ENCODE measurements at places on chromosomes 2 and 18.

GRCh38 chr2:199734011-199734410, 117.0 kb downstream of the FTCDNL1 start:
- DNase-seq, result no peak

GRCh38 chr2:15367715-15368114, 193.4 kb downstream of the NBAS start:
- DNase-seq, result no peak

- DNase-seq, result no peak
Observed at GRCh38 chr2:149423630-149424029, 93.2 kb downstream of the LYPD6 start.

- DNase-seq, result no peak
Observed at GRCh38 chr2:217656316-217656715, 346.5 kb downstream of the TNS1 start.

- DNase-seq, result no peak
Observed at GRCh38 chr2:171225302-171225980, 64.7 kb upstream of the TLK1 start.

DNA sequence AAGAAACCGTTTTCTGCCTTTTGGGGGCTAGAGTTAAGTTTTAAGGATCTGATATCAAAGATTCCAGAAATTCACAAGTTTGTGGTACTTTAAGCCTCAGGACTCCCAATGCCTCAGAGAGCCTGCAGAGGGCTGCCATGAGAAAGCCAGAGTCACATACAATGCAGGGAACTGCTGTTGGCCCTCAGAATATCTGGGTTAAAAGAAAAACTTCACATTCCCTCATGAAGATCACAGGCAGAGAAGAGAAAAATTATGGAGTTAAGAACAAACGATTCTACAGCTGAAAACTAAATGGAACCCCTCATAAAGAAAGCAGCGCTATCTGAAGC, 39.5 kb downstream of the HDAC4 start:
- no peak for DNase-seq

DNA sequence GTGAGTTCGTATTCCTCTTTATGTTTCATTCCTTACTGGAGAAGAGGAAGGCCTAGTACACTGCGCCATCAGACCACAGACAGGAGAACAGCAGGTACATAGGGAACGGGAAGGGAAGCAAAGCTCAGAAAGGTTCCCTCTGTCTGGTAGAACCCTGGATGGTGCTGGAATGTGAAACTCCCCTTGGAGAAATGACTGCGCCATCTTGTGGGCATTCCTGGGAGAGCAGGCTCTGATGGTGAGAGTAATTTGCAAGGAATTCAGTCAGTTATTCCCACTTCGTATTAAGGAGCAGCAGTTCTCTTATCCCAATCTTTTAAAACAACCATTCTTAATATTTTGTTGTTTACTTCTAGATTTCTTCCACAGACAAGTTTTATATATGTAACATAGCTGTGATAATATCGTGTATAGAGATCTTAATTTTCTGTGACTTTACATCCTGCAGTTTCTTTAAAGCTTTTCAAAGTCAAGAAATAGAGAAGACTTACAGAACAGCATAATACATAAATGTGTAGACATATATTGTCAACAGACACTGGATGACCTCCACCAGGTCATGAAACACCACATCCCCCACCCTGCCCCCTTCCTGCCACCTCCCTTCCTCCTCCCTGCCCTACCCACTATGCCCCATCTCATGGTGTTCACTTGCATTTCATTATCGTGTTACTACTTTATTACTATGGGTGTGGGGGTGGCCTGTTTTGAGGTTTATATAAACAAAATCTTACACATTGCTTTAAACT, 83.9 kb downstream of the ARHGEF4 start:
- peak; percentile 38 for DNase-seq

DNA sequence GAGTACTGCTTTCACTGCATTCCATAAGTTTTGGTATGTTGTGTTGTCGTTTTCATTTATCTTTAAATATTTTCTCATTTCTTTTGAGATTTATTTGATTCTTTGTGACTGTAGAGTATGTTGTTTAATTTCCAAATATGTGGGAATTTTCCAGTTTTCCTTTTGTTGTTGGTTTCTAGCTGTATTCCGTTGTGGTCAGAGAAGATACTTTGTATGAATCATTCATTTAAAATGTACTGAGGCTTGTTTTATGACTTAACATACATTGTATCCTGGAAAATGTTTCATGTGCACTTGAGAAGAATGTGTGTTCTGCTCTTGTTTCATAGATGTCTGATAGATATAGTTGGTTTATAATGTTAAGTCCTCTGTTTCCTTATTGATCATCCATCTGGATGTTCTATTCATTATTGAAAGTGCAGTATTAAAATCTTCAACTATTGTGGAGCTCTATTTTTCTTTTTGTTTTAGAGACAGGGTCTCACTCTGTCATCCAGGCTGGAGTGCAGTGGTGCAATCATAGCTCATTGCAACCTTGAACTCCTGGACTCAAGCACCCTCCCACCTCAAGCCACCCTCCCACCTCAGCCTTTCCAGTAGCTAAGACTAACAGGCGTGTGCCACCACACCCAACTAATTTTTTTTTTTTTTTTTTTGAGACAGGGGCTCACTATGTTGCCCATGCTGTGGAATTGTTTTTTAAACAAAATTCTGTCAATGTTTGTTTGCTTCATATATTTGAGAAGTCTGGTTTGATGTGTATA, 96.8 kb downstream of the TAF4B start:
- DNase-seq, result no peak

DNA sequence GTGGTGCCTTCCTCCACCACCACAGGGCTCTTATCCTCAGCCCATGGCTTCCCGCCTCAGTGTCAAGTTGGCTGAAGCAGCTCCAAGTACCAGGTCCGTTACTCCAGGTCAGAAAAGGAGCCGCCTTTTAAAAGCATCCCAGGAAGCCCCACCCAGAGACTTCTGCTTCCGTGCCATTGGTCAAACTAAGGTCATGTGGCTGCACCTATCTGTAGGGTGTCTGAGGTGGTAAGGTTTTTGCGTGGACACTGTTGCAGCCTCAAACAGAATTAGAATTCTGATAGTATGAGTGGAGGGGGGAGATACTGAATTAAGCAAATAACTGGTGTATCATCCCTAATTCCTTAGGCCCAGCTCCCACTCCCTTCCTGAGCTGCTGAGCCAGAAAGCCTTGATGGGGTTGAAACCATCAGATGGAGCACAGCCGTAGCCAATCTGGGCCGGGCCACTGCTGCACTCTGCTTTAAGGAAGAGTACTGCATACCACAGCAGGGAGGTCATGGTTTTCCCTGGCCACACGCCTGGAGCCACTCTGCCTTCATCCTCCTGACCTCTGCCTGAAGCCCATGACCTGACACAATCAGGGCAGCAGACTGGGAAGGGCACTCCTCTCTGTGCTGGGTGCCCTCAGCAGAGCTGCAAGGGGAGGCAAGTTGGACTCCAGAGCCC, 8.4 kb downstream of the TMEM247 start:
- no peak for DNase-seq

GRCh38 chr2:18301421-18302139, 258.9 kb downstream of the RDH14 start:
- no peak for DNase-seq

DNA sequence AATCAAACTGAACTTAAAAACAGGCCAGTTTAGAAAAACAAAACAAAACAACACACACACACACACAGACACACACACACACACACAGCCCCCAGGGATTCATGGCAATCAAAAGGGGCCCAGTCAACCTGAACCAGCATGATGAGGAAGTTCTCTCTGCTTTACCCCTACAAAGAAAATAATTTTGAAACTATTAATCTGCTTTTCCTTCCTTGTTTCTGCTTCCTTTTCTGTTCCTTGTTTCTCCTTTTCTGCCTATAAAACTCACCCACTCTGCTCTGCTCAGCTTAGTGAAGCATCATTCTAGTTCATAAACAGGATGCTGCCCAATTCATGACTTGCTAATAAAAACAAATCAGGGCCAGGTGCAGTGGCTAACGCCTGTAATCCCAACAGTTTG, 203.1 kb downstream of the RAB3GAP1 start:
- DNase-seq, result peak; percentile 87

- DNase-seq, result no peak
Observed at GRCh38 chr2:102252236-102252635, 59.1 kb upstream of the IL1RL1 start.

DNA sequence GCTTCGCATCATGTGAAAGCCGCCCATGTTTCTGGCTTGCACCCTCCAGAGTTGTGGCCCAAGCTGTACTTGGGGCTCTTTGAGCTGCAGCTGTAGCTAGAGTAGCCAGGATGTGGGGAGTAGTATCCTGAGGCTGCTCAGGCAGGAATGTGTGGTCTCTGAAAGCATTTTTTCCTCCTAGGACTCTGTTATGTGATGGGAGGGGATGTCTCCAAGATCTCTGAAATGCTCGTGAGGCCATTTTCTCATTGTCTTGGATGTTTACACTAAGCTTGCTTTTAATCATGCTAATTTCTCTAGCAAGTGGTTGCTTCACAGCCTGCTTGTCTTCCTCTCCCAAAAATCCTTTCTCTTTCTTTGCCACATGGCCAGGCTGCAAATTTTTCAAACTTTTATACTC, 687.6 kb downstream of the DCDC2C start:
- no peak for DNase-seq

GRCh38 chr2:215189393-215189792, 51.0 kb upstream of the ABCA12 start:
- no peak for DNase-seq

GRCh38 chr2:104850361-104851290, 3.3 kb upstream of the POU3F3 start:
- no peak for DNase-seq

GRCh38 chr2:117065912-117066311, 748.6 kb upstream of the DDX18 start:
- DNase-seq, result no peak

DNA sequence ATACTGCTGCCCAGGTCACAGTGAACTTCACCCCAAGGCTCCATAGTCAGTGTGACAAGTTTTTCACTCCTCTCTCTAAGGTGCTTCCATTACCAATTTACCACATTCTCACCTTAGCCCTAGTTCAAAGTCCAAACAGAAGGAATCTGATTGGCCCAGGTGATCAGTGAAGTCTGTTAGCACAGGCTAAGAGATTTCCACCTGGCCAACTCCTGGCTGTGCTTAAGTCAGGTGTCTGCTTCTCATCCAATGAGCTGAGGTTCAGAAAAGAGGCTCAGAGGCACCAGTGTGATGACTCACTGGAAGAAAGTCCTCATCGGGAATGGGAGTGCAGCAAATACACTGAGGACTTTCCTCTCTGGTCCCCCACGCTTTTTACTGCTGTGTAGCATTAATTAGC, 164.4 kb upstream of the MGAT5 start:
- DNase-seq, result no peak

DNA sequence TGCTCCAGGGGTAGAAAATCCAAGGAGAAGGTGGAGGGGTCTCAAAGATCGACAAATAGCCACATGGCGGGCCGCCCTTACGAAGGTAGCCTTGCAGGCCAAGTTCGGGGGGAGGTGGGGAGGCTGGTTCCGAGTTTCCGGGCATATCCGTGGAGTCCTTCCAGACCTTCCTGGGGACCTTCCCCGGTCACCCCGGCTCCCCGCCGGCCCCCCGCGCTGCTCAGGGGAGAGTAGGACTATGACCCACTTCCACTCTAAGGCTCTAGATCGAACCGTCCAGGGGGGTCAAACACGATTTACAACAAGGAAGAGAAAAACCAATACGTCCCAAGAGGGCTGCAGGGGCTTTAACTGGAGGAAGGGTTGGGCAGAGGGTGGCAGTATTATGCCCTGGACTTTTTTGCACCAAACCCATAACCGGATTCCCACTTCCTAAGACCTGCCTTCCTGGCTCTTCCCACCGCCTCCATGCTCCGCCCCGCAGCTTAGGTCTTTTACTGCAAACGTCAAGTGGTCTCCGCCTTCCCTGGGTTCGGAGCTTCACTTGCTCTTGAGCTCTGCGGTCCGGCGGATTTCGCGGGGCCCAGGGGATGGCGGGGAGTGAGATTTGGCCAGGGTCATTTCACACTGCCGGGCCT, 779 bp upstream of the LYPD6 start:
- DNase-seq, result no peak

- no peak for DNase-seq
Observed at GRCh38 chr18:68992719-68993482, 195.0 kb downstream of the CCDC102B start.

DNA sequence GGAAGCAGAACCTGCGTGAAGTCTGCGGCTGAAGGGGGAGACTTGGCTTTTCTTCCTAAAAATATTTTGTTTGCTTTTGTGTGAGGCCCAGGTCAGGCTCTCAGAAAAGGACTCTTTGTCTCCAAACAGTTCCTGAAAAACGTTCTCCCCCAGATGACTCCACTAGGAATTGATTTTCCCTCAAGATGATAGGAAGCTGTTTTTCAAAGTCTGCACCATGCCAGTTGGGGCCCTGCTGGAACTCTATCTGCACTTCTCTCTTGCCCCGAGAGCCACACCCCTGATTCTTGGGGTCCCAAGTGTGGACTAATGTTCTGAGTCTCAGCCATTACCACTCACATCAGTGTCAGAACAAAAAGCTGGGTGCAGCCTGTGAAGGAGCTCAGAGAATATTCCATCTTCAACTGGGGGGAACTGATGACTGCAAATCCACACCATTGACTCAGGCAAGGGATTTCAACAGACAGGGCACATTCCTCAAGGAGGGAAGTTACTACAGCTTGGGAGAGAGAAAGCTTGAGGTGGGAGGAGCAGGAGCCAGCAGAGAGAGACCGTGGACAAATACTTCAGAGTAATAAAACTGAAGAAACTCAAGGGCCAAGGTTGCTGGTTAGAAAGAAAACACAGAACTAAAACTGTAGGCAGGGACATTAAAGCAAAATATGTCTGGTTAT, 768.3 kb downstream of the RNF144A start:
- no peak for DNase-seq

DNA sequence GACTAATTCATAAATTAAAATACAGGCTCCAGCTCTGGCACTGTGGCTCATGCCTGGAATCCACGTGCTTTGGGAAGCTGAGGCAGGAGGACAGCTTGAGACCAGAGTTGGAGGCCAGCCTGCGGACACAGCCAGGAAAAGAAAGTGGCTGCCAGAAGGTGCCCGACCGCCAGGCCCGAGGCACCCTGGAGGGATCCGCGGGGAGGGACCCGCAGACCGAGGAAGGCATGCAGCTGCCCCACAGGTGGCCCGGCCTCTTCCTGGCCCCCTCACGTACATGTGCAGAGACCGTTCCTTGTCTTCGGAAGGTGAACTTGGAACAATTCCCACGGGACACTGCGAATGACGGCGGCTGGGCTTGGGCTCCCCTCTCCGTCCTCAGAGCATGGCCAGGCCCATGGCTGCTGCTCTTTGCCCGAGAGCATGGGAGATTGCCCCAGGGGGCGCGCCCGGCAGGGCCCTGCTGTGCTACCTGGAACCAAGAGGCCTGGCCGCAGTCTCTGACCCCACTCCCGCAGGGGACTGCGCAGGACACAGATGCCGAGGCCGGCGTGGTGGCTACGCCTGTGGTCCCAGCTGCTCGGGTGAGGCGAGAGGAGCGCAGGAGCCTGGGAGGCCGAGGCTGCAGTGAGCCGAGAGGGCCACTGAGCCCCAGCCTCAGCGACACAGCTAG, 55.6 kb upstream of the IMP4 start:
- no peak for DNase-seq

- no peak for DNase-seq
Observed at GRCh38 chr2:219344751-219345430, 12.3 kb upstream of the RESP18 start.

- no peak for DNase-seq
Observed at GRCh38 chr2:425947-426346, 138.1 kb upstream of the ALKAL2 start.
